NT2/D1 (cell line): ENCODE measurements at places on chromosomes 13 and 19.

DNA sequence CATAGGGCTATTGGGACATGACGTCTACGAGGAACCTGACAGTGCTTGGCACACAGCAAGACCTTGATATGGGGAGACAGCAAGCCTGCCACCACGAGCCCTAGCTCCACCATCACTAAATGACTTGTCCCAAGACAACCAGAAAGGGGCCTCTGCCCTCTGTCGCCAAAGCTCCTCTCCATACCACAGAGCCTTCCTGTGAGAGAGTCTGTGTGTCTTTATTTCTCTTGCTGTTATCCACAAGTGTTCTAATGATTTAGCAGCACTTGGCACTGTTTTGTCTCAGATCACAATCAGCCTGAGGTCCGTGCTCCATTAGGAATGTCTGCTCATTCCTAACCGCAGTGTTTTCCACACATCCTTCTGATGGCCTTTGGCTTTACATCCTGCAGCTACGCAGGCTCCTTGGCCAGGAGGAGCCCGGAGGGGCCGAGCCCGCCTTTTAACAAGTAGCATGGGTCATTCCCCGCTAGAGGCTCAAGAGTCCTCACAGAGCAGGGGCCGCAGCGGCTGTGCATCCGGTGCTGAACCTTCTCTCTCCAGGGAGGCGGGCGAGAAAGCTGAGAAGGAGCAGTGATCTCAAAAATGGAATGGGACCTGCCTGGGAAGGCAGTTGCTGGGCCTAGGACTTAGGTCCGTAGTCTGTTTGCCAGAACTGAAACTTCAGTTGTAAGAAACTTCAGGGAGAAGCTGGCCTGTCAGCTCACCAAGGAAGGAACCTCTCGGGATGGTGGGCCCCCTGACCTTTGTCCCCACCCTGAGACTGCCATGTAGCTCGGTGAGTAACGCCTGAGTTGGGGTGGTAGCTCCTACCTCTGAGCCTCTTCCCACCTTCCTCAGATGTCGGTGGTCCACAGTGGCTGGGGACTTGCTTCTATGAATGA lies 61.1 kb upstream of the HMGB1 start:
- DNase-seq, result no peak

GRCh38 chr13:73157031-73157430 lies 98.2 kb downstream of the KLF5 start:
- DNase-seq, result no peak

GRCh38 chr19:10669246-10669645 lies 15.1 kb downstream of the ILF3 start:
- no peak for DNase-seq

DNA sequence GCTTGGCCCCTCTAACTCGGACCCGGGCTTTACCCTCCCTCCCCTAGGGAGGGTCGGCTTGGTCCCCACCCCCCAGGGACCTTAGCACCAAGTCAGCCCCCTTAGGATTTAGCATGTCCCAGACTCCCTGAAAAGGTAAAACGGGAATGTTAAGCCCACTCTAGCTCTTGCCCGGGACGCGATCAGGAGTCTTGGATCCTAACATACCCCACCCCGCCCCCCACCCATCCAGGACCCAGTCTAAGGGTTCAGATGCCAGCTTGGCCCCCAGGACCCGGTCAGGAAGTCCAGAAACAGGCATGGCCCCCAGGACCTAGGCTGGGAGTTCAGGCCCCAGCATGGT lies 437 bp downstream of the EPOR start:
- DNase-seq, result no peak

- DNase-seq, result no peak
Measured at GRCh38 chr19:16366433-16367260, 42.0 kb downstream of the KLF2 start.

GRCh38 chr13:18233783-18234299 lies 947.8 kb downstream of the TUBA3C start:
- DNase-seq, result no peak

- no peak for DNase-seq
Measured at GRCh38 chr19:31520633-31521032, 171.4 kb upstream of the TSHZ3 start.

GRCh38 chr13:57634839-57635165 lies 3.3 kb downstream of the PCDH17 start:
- no peak for DNase-seq

DNA sequence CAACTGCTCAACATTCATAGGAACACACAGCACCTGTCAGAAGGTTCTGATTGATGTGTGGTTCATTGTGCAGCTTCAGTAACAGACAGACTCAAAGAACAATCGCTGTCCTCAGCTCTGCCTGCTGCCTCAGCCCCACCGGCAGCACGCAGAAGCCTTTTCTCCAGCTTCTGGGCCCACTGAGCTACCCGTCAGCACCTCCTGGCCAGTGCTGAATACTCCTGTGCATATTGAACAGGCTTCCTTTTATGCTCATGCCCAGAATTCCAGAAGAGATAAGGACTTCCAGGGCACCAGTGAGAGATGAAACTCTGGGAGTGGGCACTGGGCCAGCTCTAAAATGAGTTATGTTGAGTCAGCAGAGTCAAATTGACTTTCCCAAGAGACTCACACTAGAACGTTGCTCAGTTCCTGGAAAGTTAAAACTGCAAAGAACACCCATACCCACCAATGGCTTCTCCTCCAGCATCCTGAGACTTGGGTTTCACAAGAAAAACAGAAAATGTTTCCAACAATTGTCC lies 119.3 kb downstream of the COL4A1 start:
- no peak for DNase-seq

- no peak for DNase-seq
Measured at GRCh38 chr19:11322269-11323024, 17.0 kb downstream of the RAB3D start.

DNA sequence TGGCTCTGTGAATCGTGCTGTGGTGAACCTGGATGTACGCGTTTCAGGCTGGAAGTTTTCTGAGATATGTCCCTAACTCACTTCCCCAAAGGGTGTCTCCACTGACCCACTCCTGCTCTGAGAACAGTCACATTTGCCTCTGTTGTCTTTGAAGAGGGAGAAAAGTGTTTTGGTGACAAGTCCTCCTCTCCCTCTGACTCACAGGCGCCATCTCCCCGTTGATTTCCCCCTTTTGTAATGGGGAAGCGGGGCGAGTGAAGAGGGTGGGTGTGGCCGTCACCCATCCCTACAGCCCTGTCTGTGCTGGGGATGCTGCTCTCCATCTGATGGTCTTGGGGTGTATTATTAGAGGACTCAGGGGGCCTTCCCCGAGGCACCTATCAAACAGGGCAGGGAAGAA lies 9.6 kb downstream of the APC2 start:
- DNase-seq, result no peak

- no peak for DNase-seq
Measured at GRCh38 chr13:85825454-85825853, 26.2 kb upstream of the SLITRK6 start.

DNA sequence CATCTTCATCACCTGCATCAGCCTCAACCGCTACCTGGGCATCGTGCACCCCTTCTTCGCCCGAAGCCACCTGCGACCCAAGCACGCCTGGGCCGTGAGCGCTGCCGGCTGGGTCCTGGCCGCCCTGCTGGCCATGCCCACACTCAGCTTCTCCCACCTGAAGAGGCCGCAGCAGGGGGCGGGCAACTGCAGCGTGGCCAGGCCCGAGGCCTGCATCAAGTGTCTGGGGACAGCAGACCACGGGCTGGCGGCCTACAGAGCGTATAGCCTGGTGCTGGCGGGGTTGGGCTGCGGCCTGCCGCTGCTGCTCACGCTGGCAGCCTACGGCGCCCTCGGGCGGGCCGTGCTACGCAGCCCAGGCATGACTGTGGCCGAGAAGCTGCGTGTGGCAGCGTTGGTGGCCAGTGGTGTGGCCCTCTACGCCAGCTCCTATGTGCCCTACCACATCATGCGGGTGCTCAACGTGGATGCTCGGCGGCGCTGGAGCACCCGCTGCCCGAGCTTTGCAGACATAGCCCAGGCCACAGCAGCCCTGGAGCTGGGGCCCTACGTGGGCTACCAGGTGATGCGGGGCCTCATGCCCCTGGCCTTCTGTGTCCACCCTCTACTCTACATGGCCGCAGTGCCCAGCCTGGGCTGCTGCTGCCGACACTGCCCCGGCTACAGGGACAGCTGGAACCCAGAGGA lies 2.6 kb downstream of the P2RY11 start:
- no peak for DNase-seq

DNA sequence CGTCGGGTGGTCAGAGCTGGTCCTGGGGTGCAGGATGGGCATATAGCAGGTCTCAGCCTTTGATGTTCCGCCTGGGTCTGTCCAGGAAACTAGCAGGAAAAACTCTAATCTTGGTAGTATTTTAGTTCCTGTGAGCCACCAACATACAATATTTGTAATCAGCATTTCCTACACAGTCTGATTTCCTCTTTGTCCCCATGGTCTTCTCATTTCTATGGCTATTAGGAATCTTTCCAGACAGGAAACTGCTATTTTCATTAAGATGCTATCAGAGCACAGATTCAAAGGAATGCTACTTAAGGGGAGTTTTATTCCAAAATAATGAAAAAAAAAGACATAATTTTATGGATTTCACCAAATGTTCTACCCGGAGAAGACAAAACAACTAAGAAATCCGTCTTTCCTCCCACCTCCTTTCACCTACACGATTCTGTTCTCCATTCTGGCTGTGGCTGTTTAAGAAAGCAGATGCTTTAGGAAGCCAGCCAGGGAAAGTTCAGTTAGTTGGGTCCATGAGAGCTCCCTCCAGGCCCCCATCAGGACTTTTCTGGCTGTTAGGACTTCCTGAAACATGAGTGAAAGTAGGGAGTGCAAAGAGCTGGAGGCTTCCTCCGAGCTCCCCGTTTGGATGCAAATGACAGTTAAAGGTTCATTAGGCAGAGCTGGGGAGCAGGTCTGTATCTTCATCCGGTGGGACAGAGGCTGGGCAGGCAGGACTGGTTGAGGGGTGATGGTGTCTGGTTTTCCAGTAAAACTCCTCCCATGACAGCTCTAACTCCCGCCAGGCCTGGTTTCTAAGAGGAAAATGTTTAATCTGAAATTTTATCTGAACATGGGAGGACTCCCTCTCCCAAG lies 36.3 kb downstream of the SHISA2 start:
- DNase-seq, result no peak

DNA sequence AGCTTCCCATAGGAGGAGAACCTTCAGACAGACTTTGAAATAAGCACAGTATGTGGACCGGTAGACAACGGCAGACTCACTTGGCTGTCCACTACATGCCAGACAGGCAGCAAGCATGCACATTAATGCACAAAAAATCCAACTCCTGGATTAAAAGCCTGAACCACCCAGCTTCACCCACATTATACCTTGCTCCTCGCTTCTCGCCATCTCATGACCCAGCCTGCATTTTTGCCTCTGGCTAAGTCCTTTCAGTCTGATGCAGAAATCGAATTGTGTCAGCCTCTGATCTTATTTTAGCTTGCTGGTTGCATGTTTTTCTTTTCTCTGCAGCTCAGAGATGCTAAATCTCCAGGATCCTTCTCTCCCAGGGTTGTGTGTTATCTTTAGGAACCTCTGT lies 358.7 kb downstream of the RFC3 start:
- no peak for DNase-seq

DNA sequence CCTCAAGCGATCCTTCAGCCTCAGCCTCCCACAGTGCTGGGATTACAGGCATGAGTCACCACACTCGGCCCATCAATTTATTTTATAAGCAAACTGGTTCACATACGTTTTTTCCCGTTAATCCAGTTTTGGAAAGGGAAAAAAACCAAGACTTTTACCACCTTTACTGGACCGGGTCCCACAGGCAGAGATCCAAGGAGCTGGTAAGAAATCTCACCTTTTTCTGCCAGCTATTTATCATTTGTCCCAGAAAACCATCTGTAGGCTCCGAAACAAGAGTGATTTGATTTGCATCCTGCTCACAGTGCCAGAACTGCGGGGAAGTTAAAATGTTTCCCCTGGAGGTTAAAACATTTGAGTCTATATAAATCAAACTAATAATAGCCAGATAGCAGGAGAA lies 6.3 kb upstream of the FUT2 start:
- no peak for DNase-seq

- no peak for DNase-seq
Measured at GRCh38 chr13:29918845-29919244, 68.4 kb upstream of the UBL3 start.

DNA sequence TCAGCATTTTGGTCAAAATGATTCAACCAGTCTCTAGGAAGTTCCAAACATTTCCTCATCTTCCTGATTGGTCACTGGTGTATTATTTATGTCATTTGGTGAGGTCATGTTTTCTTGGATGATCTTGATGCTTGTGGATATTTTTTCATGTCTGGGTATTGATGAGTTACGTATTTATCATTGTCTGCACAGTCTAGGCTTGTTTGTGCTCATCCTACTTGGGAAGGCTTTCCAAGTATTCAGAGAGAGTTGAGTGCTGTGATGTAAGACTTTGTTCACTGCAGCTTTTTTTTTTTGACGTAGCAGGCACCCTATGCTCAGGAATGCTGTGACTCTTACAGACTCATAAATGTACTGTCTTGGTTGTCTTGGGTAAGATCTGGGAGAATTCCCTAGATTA lies 509.5 kb downstream of the SLITRK1 start:
- no peak for DNase-seq

DNA sequence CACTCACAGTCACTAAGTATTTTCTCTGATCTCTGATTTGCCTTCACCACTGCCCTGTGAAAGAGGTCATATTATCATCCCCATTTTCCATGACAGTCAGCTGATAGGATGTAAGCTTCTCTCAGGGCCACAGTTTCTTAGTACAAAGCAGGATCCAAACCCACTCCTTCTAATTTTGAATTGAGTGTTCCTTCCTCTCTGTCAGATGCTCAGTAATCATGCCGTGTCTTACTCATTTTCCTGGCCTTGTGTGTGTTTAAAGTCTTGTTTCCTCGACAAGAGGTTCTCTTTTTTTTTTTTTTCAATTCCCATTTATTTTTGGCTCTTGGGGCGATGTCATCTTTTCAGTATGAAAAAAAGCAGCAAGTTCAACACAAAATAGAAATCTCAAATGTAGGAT lies 72.3 kb downstream of the NAA16 start:
- DNase-seq, result no peak

DNA sequence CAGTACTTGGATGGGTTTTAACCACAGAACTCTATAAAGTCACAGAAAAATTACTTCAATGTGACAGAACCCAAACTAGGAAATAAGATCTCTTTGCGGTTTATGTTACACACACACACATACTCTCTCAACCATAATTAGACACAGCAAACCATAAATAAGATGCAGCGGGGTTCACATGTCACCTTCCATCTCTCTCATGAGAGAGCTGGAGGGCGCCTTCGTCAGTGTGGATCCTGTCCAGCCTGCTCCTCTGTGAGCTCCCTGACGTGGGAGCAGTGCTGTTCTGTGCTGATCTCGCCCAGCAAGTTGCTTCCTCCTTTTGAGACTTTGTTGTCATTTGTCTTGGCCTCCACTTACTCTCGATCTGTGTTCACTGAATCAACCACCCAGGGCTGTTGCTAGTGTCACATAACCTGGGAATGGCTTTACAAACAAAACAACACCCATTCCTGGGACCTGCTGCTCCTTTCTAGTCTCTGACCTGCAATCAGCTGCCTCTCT lies 204.9 kb upstream of the KL start:
- DNase-seq, result no peak

- no peak for DNase-seq
Measured at GRCh38 chr19:4705413-4706131, 18.1 kb downstream of the DPP9 start.

- DNase-seq, result no peak
Measured at GRCh38 chr19:46021531-46022041, 1.3 kb downstream of the PGLYRP1 start.

- no peak for DNase-seq
Measured at GRCh38 chr13:97185291-97185690, 36.8 kb upstream of the MBNL2 start.

- no peak for DNase-seq
Measured at GRCh38 chr13:114311387-114311786, 2.9 kb upstream of the CHAMP1 start.

GRCh38 chr13:57627663-57628062 lies 3.9 kb upstream of the PCDH17 start:
- DNase-seq, result no peak

GRCh38 chr13:65803530-65804392 lies 1426.4 kb downstream of the PCDH9 start:
- DNase-seq, result no peak
